HCEC 1CT (cell line): ENCODE measurements at places on chromosomes 12 and 14.

DNA sequence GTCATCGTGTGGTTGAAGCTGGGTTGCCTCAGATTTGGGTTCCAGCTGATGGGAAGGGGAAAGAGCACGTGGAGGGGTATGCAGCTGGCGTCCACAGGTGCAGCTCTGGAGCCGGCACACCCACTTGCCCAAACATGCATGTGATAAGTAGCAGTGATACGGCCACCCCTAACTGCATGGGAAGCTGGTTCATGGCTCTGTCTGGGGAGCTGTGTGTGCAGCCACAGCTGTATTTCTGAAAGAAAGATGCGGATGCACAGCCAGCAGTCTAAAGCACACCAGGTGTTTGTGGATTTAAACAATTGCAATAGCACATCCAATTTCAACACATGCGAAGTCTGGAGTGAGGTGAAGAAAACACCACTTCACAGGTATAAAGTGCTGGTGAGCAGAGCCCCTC is 181.4 kb downstream of the EFCAB11 start:
- no peak for DNase-seq

GRCh38 chr14:57087841-57088240 is 180.9 kb downstream of the EXOC5 start:
- no peak for DNase-seq

DNA sequence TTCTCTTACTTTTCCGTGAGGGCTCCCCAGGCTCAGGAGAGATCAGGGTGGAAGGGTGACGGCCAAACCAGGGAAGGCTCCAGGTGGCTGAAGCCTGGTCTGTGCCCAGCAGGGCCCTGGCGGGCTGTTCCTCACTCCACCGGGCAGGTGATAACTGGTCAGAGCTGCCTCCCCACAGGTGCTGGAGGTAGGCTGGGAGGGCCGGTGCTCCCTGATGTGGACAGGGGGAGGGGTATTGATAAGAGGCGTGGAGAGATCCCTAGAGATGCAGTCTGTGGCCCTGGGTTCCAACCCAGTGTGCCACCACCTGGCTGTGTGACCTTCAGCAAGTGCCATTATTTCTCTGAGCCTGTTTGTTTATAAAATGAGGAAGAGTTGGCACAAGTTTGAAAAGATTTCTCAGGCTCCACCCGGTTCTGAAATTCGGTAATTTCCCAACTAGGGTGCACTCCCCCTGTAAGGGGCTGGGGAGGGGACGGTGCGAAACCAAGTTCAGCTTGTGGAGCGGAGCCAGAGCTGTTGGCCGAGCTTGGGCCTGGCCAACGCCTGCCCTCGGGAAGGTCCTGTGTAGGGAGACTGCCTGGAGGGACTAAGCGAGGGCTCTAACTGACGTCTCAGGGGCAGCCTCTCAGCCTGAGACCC is 1.0 kb upstream of the NR4A1 start:
- DNase-seq = no peak

- DNase-seq = no peak
Measured at GRCh38 chr14:40757376-40757950, 849.2 kb upstream of the LRFN5 start.
